ENCODE measurements at places on chromosomes 7 and 10. TPM values are rescaled to one million over a fixed set of nuclear protein-coding genes. Genes with fewer than 3 reads are reported as not detected.

The LLCFC1 gene
- not detected for total RNA-seq

The CALML5 gene
- total RNA-seq, result not detected

GRCh38 chr7:44979481-44980392 is 922 bp upstream of the MYO1G start:
- DNase-seq, result no peak

GRCh38 chr10:84860855-84861254 is 532.5 kb downstream of the CCSER2 start:
- DNase-seq, result no peak

DNA sequence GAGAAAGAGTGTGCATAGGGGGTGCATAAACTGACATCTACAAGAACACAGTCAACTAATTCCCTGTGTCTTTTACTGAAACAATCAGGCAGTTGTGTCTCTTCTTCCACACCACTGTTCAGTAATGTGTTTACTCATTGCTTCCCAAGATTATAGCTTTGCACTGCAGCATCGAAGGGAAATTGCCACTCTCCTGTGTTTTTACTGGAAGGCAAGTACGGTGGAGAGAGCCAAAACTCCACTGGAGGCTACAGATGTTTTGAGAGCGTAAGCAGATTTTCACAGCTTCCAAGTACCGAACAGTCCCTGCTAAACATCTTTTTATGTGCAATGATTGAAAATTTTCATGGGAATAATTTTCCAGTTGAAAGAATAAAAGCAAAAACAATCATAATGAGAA is 510.5 kb upstream of the AKR1E2 start:
- no peak for DNase-seq

- DNase-seq, result no peak
Observed at GRCh38 chr10:88987243-88987725, 3.3 kb upstream of the FAS start.

- DNase-seq, result no peak
Observed at GRCh38 chr10:91724933-91725332, 73.3 kb upstream of the TNKS2 start.
